HCT116 (cell line): ENCODE measurements at places on chromosomes 12 and 14. TPM values are rescaled to one million over a fixed set of nuclear protein-coding genes. Genes with fewer than 3 reads are reported as not detected.

NPAS3 gene
- not detected for total RNA-seq

- no peak for DNase-seq
Measured at GRCh38 chr12:57497223-57498131, 9.6 kb downstream of the MARS1 start.

SMIM41 gene
- not detected for total RNA-seq

DNA sequence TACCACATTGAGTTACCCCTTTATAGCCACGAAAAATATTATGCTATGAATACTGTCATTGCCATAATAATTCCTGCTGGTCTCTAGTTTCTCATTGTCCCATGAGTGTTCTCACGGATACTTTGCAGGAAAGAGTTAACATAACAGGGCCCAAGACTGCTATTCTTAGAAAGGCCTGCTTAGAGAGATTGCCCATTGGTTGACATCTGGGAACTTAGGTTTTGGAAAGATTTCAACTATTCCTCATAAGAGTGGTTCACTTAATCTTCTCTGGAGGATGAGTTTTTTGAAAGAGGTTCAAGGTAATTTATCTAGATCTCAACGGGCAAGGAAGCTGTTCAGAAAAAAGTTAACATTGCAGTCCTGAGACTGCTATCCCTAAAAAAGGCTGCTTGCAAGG is 18.4 kb upstream of the PRPF39 start:
- DNase-seq = no peak

DBX2 gene
- total RNA-seq = not detected

ARID4A gene
- 13.9 TPM for total RNA-seq

- peak; percentile 28 for DNase-seq
Measured at GRCh38 chr12:74412606-74413230, 124.9 kb upstream of the ATXN7L3B start.

DNA sequence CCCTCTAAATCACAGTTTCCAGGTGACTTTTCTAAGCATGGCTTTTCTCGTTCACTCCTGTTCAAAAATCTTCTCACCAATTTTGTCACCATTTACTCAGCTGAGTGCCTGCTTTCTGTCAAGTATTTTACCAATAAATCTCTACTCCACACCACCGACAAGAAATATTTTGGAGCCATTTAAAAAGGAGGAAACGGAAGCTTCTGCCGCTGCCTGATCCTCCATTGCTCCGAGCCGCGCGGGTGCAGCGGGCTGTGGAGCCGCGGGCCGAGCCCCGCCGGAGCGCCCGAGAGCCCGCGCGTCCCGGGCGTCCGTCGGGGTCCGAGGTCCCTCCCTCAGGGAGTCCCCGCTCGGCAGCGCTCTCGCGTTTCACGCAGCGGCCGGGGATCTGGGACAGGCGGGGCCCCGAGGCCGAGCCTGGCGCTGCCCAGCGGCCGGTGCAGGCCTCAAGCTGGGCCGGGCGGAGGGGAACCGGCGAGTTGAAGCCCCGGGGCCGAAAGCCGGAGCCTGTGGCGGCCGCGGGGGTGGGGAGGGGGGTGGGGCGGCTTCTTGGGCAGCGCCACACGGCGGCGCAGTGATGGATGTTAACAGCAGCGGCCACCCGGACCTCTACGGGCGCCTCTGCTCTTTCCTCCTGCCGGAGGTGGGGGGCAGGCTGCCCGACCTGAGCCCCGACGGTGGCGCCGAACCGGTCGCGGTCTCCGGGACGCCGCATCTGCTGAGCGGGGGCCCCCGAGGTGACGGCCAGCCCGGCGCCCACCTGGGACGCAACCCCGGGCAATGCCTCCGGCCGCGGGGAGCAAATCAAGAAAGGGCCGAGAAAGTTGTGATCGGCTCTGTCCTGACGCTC is 1.1 kb upstream of the HEBP1 start:
- DNase-seq = peak; percentile 18

DNA sequence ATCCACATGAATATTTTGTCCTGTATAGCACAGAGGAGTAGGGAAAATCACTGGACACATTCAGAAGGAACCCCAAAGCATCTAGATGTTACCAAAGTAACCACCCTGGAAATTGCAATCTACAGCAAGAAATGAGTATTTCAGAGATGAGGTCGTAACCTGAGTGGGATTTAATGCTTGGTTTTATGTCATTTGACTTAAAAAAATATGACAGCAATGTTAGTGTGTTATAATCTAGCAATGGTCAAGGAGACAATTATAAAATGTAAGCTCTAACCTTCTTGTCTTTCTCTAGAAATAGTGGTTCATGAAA is 256.6 kb downstream of the NAV3 start:
- no peak for DNase-seq

NCKAP5L gene
- total RNA-seq = 12.1 TPM

COX8C gene
- total RNA-seq = not detected

DNA sequence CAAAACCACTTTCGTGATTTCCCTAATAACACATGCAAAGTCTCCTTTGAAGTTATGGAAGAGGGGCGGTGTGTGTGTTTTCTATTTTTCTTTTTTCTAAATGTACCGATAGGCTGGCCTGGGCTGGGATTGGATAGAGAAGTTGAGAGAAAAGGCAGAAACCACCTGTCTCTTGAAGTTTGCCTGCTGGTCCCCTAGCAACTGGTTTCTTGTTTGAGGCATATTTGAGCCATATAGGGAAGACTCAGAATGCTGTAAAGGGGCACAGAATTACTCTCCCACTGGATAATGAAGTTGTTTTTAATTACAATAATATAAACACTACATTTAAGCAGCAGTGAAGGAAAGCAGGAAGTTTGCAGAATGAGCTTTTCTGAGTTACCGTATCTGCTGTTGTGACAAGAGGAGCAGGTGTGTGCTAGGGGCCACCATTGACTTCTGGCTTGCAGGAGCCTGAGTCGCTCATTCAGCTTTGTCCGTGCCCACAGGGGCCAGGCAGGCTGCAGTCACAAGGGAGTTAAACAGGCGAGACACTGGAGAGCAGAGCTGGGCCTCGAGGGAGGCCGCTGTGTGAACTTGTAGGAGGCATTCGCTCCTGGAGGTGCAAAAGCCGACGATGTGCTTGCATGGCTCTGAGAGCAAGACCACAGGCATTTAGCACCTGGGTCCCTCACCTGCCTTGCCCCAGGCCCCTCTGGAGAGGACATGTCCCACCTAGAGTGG is 173.8 kb upstream of the RGS6 start:
- no peak for DNase-seq

ACRBP gene
- total RNA-seq = 1.0 TPM

DNA sequence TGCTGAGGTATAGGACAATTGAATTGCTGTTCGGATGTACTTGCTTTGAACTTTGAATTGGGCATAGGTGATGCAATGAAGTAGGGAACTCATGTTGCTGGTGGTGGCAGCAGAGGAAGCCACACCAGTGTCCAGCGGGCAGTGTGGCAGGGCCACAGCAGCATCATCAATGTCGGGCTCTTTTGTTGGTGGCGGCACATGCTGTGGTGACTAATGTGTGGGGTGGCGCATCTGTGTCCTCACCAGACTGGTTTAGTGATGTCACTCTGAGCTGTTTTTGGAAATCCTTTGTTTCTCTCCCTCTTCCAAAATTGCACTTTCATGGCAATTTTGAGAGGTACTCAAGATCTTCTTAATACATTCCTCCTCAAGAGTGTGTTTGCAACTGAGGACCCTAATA is 187.6 kb downstream of the ETNK1 start:
- peak; percentile 60 for DNase-seq

DNA sequence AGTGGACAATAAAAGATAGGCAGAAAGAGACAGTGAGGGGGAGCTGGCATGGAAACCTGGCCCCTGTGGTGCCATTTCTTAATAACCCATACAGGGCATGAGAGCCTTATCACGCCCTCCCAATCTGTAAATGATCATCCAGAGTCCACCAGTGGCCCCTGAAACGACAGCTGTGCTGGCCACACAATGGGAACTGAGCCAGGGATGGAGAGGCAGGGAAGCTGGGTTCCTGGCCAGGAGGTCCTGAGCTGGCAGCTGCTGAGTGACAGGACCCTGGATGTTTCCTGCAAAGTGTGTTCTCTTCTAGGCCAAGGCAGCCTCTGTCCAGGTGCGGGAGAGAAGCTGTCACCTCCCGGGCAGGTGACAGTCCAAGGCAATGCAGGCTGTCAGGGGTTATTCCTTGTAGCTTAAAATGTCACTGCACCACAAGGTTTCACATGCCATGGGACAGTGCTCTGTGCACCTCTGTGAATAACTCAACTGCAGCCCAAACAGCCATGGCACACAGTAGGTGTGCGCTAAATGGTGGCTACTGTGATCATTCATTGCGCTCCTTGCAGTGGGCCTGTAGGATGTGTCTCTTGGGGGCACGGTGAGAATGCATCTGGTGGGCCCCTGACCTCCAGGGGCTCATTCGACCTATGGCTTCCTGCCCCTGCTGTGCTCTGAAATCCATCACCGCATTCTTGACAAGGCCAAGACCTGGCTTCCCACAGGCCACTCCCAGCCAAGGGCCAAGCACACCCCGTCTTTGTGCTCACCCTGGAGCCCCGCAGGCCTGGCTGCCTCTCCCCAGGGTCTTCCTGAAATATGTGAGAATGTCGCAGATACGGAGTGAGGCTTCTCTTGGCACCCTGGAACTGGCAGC is 46.3 kb upstream of the BCL11B start:
- DNase-seq = no peak

ACSM4 gene
- total RNA-seq = not detected

- DNase-seq = no peak
Measured at GRCh38 chr12:22738945-22739344, 114.0 kb downstream of the ETNK1 start.

DNA sequence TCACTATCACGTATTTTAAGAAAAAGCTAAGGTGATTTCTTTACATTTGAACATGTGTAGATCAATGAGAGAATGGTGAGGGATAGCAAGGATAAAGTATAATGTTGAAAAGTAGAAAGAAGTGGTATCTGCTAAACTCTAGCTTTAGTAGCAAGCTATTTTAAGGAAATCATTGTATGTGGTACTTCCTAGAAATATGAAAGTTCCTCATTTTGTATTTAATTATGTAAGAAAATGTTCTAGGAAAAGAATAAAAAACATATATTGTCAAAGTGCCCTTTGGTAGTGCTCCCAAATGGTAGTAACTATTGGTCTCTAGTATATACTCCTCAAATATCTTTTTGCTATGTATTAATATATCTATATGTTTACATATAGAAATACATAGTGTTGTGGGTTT is 35.7 kb downstream of the RAB21 start:
- no peak for DNase-seq

DDX11 gene
- total RNA-seq = 136 TPM
